ENCODE measurements at places on chromosomes 5 and 9.
A peak's percentile ranks its signal among the peaks of the same experiment; 100 is the strongest.

DNA sequence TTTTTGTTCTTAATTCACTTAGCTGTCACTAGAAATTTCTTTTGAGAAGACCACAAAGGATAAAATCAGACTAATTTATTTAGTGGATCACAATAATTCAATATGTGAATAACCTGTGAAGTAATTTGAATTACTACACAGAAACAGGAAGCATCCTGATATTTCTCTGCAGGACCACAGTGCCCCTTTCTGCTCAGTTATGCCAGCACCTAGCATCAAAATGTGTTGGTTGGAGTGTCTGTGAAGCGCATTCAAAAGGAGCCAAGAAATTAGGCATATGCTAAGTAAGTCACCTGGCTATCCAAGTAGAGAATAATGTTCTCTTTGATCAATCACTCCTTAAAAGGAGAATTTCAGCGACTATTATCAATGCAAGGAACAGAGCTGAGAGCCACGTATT lies 187.5 kb downstream of the SLC12A2 start:
- DNase-seq = peak; percentile 19

DNA sequence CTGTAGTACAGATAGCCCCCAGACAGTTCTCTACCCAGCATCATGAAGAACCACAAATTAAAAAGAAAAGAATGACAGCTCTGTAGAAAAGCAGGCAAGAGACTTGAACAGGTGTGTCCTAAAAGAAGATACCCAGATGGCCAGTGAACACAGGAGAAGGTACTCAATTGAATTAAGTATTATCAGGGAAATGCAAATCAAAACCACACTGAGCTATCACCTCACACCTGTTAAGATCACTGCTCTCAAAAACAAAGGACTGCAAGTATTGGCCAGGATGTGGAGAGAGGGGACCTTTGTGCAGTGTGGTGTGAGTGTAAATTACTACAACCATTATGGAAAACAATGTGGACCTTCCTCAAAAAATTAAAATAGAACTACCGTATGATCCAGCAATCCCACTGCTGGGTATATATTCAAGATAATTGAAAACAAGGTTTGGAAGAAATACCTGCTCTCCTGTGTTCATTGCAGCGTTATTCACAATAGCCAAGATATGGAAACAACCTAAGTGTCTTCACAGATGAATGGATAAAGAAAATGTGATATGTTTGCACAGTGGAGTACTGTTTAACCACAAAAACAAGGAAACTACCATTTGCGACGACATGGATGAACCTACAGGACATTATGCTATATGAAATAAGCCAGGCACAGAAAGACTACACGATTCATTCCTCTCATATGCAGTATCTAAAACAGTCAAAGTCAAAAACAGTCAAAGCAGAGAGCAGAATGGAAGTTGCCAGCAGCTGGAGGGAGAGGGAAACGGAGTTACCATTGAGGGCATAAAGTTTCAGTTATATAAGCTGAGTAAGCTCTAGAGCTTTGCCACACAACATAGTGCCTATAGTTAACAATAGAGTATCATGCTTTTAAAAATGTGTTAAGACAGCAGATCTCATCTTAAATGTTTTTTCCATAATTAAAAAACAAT lies 102.6 kb downstream of the WNK2 start:
- DNase-seq = peak; percentile 62

GRCh38 chr5:155651-156410 lies 35.5 kb upstream of the LRRC14B start:
- no peak for DNase-seq

GRCh38 chr5:134837530-134838181 lies 8.1 kb upstream of the C5orf24 start:
- DNase-seq = no peak

DNA sequence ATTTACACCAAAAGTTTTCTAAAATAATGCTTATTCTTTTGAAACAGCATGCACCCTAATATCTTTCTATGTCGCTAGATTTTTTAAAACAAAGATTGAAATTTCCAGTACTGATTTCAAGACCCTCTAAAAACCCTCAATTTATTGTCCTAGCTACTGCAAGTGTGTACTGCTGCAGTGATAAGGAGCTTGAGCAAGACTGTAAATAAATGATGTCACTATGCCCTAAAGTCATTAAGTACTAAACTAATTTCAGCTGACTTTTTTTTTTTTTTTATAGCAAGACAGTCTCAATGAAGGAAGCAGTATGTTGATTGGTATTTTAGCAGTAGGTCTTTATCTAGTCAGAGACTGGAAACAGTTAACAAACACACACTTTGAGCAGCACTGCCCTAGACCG lies 12.2 kb upstream of the MIER3 start:
- DNase-seq = peak; percentile 7

GRCh38 chr9:77922591-77922990 lies 109.0 kb downstream of the GNAQ start:
- no peak for DNase-seq

- DNase-seq = no peak
Measured at GRCh38 chr9:131050831-131051230, 41.9 kb downstream of the LAMC3 start.

DNA sequence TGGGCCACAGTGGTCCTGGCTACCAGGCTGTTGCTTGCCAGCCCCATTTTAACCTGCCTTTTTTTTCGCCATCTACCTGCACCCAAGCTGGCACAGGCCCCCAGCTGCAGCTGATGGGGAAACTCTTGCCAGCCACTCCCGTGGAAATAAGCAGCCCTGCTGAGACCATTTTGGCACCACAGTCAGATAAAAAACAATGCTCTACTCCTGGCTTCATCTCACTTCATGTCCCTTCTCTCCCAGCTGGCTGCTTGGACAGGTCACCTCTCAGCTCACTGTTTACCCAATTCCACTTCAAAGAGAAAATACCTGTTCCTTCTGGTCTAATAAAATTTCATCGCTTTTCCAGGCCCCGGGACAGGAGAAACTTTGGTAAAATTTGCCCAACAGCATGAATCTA lies 322.6 kb upstream of the SLC30A5 start:
- DNase-seq = no peak

- peak; percentile 54 for DNase-seq
Measured at GRCh38 chr9:117703537-117703936, 666 bp upstream of the TLR4 start.

DNA sequence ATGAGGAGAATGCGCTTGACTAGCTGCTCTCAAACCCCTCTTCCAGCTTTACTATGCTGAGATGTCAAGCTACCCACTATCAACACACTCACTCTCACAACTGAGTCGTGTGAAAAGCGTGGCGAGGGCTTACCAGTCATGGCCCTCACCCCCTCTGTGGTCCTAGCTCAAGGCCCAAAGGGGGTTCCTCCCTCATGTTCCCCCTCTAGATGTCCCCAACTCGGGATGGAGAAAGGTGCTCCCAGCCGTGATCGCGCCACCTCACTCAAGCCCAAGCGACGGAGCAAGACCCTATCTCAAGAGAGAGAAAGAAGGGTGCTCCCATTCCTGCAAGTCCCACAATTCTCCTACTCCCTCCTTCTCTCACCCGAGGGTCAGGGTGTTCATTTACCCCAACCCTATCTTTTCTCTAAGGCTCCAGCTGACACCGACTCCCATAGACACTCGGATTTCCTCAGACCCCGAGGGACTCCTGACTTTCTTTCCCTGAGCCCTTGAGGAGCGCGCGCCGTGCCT lies 559 bp downstream of the SLC38A9 start:
- DNase-seq = no peak

DNA sequence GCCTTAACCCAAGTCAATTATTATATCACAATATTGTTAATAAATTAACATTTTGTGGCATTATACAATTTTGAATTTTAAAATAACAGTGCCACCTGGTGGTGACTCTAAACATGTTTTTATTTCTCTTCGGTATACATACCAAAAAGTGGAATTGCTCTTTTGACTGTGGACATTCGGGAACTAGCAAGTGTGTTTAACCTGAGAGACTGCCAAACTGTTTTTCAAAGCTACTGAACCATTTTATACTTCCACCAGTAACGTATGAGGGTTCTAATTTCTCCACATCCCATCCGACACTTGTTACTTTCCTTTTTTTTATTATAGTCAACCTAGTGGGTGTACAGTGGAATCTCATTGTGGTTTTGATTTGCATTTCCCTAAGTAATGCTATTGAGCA lies 18.3 kb upstream of the HSDL2 start:
- DNase-seq = peak; percentile 63

DNA sequence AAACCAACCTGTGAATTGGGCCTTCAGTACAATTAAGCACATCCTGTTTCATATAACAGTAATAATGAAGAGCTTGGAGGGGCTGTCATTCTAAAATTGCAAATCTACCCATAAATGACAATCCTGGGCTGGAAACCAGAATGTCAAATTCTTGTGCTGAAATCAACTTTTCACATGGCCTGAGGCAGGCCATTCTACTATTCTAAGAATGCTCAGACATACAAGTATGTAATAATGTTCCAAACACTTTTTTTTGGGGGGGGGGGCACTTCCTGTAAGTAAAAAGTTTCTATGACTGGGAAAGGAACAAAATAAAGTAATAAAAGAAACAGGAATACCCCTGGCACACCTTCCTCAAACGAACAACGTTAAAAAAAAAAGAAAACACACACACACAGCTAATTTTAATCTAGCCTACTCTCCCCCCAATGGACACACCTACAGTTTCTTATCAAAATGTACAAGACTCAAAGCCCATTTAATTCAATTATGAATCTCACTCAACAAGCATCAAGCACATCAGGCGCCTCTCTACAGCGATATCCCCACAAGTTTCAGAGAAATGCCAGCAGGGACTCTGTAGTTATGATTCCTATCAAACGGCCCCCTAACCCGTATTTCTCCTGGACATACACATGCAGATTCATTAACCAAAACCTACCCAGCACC lies 1.4 kb downstream of the ETF1 start:
- DNase-seq = no peak

GRCh38 chr5:92944337-92944736 lies 636.7 kb downstream of the NR2F1-AS1 start:
- peak; percentile 23 for DNase-seq

- peak; percentile 6 for DNase-seq
Measured at GRCh38 chr5:13932011-13932410, 12.5 kb downstream of the DNAH5 start.

DNA sequence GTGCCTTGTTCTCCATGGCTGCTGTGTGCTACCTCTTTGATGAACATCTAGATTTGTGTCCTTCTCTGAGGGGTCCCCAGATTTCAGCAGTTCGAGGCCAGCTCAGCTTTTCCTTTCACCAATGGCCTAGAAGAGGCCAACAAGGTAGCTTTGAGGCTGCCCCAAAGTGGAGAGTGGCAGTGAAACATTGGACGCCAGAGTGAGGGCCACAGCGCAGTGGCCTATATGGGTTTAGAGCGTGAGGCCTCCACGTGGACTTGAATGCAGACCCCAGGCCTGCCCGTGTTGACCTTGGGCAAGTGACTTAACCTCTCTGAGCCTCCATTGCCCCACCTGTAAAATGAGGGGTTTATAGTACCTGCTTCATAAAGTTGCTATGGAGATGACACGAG lies 11.8 kb downstream of the MYOZ3 start:
- no peak for DNase-seq

DNA sequence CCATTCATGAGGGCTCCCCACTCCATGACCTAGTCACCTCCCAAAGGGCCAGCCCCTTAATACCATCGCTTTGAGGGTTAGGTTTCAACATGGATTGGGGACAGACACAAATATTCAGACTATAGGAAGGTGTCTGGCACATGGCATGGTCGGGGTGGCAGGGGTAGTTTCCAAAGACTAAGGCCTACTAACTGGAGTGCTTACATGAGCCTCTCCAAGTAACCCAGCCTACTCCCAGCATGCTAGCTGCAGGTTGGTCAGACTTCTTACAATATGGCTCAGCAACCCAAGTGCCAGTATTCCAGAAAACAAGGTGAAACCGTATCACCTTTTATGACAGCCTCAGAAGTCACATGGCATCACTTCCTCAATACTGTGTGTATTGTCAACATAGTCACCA lies 19.9 kb upstream of the OTULINL start:
- peak; percentile 27 for DNase-seq

DNA sequence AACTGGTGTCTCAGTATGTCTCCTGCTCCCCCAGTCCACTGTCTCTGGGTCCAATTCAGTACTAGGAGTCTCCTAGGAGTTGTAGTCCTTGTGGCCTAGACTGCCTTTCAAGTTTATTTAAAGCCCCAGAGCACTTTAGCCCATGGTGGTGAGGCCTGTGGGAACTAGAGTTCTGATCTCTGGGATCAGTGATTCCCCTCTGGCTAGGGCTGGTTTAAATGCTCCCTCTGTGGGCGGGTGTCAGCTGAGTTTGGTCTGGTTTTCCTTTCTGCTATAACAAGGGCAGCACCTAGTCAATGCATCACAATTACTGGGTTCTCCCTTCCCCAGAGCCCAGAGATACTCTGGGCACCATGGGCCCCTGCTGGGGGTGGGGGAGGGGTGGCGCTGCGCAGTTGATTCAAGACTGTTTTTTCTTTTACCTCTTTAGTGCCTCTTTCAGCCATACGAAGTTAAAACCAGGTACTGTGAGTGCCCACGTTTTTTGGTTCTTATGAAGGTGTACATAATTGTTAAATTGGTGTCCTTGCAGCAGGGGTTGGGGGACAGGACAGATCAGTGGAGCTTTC lies 9.3 kb upstream of the SLC36A3 start:
- DNase-seq = no peak

DNA sequence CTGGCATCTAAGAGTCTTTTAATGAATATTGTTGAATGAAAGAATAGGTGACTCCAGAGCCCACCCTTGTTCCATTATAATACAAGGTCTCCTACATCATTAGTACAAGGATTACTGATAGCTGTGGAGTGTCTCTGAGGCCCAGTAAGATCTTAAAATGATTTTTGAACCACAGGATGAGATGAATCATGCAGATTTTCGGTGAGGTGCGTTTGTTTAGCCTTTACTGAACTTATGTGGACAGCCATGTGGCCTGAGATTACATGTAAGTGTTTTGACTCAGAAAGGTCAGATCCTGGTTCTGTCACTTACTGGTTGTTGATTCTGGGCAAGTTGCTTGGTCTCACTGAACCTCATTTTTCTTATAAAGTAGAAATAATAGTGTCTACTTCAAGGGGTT lies 21.6 kb downstream of the NFX1 start:
- DNase-seq = no peak

GRCh38 chr9:132690696-132691095 lies 20.4 kb downstream of the GTF3C4 start:
- DNase-seq = no peak

- DNase-seq = no peak
Measured at GRCh38 chr5:148398698-148399121, 15.0 kb downstream of the FBXO38 start.

DNA sequence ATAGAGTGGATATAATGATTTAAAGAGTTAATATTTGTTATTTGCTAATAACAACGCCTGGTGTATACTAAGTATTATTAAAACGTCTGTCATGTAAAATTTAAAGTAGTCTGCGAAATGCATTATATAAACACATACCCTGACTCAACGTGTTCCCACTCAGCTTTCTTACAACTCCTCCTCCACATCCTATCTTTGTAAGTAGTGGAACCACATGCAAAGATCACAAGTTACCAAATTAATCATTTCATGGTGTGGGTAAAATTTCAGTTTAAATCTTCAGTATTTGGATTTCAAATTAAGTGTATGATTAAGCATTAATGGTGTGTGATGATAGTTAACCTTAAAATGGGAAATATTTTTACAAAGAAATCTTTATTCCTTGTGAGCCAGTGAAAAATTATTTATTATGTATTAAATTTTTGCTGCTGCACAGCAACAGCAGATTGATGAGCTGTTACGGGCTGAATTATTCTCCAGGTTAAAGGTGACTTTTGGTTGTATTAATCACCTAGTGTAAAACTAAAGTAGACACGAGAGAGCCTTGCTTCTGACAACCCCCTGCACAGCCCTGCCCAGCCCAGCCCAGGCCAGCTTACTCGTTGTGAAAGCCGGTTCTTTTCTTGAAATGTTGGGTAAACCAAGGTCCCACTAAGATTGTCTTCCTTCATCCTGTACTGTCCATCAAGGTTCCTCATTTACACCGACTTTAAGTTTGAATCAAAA lies 373.5 kb downstream of the DTWD2 start:
- DNase-seq = no peak

- DNase-seq = peak; percentile 58
Measured at GRCh38 chr5:138844812-138845513, 30.2 kb downstream of the LRRTM2 start.
